GM03348 (cell line): ENCODE measurements at places on chromosomes 11 and 22.

GRCh38 chr22:42300259-42301076 lies 30.0 kb upstream of the TCF20 start:
- DNase-seq: no peak

GRCh38 chr11:29019960-29020683 lies 911.9 kb downstream of the METTL15 start:
- DNase-seq: no peak

DNA sequence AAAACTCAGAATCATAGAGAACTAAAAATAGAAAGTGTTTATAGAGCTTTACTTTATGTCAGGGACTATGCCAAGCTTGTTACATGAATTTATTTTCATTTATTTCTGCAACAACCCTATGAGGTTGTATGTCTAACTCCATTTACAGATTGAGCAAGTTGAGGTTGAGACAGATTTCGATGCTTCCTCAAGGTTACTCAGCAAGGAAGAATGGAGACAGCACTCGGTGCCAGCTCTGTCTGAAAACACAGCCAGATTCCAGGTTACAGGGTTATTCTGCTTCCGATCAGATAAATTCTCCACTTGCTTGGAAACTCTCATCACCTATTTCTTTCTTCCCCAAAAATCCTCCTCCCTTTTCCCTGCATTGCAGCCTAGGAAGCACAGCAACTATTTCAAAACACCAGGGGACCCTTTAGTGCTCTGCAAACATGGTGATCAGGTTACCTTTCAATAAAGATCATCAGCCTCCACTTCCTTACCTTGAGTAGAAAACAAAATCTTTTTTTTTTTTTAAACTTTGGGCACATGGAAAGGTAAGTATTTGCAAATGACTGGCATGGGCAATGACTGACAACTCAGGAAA lies 7.0 kb downstream of the MMP3 start:
- peak; percentile 70 for DNase-seq

DNA sequence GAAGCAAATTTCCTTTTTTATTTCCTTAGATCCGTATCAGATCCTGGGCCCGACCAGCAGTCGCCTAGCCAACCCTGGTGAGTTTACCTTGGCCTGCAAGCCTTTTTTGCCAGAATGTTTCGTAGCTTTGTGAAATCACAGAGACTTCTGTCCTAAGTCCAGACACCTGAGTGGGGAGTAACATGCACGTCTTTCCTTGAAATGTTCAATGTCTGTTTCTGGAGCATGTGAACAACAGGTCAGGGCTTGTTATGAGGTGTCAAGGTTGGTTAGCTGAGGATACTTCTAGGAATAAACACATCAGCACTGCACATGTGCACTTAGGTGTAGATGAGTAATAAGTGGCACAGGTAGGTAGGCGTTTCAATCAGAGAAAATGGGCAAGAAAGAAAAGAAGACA lies 58.0 kb downstream of the KCNJ1 start:
- no peak for DNase-seq

- DNase-seq: no peak
These were observed 399.5 kb downstream of the ETS1 start for GRCh38 chr11:128187835-128188234.

- peak; percentile 34 for DNase-seq
These were observed 1.2 kb downstream of the PRG3 start for GRCh38 chr11:57379732-57380131.

GRCh38 chr11:116339306-116340098 lies 433.3 kb downstream of the BUD13 start:
- no peak for DNase-seq

DNA sequence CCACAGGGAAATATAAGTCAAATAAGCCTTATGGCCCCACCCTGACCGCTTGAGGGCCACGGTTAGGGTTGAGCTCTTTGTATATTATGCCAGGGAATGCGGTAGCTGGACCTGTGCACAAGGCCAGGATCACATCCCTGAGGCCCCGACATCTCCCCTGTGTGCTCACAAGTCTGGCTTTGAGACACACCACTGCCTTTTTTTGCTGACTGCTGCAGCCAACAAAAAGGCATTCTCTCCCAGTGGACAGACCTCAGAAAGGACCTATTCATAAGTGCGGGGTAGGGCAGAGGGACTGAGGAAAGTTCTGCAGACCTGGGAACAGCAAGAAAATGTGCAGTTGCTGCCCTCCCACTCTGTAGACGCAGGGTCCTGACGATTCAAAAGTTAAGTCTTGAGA lies 3.4 kb upstream of the SIDT2 start:
- DNase-seq: no peak

DNA sequence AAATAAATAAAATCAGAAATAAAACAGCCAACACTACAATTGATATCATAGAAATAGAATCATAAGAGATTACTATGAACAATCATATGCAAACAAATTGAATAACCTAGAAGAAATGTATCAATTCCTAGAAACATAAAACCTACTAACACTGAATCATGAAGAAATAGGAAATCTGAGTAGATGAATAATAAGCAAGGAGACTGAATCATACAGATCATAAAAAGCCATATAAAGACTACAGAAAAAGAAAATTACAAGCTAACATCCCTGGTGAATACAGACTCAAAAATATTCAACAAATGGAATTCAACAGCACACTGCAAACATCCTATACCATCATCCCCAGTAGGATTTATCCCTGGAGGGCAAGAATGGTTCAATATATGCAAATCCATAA lies 135.6 kb downstream of the SBF2 start:
- DNase-seq: no peak

DNA sequence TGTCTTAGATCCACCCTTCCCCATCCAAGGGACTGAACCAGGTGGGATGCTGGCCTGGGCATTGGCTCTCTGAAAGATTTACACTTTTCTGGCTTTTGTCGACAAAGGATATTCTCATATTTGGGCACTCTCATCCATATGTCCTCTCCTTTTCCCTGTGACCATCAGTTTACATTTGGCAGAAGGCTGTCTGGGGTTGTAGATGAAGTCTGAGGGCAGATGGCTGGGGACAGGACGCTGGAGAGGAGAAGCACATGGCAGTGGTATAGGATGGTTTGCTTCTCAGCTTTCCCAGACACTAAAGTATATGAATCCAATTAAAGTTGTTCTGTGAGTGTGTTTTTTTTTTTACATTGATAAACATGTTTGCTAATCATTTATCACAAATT lies 757.5 kb downstream of the NTM start:
- DNase-seq: no peak

GRCh38 chr22:42547562-42547961 lies 6.2 kb upstream of the SERHL2 start:
- no peak for DNase-seq

DNA sequence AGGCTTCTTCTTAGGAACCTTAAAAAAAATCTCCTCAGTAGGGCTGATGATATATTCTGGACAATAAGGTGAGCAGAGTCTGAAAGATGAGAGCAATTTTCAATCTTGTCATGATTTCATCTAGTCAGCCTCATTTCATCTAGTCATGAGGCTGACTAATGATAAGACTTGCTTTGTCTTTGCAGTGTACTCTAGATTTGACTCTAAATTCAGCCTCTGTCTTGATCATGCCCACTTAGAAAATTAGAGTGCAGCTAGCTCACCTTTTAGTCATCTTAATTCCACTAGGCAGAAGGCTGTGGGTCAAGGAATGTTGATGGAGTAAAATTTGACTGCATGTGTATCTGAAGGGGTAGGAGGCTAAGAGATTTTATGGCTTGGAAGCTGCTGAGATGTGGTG lies 5.5 kb downstream of the EHF start:
- no peak for DNase-seq

- no peak for DNase-seq
These were observed 516.0 kb upstream of the CHORDC1 start for GRCh38 chr11:90738799-90739198.

DNA sequence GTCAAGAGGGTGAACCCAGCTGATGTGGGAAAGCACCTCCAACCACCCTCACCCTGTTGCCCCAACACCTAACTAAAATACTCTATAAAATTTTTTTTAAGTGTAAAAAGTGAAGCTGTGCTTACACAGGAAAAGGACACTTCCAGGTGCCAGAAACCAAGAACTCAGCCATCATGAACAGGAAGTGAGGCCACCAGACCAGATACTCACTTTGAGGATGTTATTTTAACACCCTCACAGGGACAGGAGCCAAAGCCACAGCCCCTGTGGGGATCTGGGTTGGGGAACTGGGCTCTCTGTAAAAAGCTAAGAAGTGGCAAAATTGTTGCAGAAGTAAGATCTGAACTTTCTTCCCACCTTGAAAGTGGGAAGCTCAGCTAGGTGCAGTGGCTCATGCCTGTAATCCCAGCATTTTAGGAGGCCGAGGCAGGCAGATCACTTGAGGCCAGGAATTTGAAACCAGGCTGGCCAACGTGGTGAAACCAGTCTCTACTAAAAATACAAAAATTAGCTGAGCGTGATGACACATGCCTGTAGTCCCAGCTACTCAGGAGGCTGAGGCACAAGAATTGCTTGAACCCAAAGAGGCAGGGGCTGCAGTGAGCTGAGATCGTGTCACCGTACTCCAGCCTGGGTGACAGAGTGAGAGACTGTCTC lies 3.8 kb downstream of the RSPH14 start:
- no peak for DNase-seq

DNA sequence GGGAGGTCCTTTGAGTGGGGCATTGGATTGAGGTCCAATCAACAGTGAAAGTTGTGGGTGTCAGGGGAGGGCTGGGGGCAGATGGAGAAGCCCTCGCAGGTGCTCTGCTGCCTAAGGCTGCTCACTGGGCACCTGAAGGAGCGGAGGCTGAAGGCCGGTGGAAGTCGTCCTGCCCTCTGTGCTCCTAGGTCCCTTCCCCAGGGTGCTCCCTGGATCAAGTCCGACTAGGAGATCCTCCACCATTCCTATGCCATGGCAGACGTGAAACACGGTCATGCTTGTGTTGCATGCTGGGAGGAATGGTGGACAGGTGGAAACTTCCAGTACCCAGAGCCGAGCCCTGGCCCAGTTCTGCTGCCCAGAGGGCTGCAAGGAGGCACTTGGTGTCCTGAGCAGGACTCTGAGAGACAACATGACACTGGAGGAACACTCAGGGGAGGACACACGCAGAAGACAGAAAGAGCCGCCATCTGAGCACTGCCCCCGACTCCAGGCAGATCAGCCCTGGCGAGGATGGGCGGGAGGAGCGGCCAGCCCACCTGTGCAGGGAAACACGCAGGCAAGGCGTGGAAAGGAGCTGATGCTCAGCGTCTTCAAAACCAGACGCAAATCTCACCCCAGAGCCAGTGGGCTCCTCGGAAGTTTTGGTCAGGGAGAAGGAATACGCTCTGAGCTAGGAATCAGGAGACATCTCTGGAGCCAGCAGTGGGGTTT lies 786.8 kb downstream of the BRD1 start:
- DNase-seq: no peak

DNA sequence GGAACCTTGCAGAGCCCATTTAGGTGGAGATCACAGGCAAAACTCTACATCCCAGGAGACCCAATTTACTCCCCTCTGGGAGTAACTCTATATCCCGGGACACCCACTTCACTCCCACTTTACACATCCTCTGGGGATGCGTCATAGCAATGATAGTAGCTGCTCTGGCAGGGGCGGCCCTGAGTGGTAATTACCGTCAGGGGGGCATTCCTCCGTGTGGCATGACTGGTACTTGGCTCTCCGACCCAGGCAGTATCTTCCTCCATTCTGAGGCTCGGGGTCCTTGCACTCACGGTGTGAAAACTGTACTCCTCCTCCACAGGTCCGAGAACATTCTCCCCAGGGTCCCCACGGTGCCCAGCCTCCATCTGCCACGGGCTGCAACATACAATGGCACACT lies 17.2 kb downstream of the ADAMTS8 start:
- no peak for DNase-seq

- no peak for DNase-seq
These were observed 181.6 kb downstream of the MSANTD4 start for GRCh38 chr11:105840391-105840790.

GRCh38 chr22:43094085-43094484 lies 4.9 kb upstream of the TTLL1 start:
- no peak for DNase-seq

GRCh38 chr11:32884770-32885384 lies 7.7 kb upstream of the QSER1 start:
- peak; percentile 21 for DNase-seq

DNA sequence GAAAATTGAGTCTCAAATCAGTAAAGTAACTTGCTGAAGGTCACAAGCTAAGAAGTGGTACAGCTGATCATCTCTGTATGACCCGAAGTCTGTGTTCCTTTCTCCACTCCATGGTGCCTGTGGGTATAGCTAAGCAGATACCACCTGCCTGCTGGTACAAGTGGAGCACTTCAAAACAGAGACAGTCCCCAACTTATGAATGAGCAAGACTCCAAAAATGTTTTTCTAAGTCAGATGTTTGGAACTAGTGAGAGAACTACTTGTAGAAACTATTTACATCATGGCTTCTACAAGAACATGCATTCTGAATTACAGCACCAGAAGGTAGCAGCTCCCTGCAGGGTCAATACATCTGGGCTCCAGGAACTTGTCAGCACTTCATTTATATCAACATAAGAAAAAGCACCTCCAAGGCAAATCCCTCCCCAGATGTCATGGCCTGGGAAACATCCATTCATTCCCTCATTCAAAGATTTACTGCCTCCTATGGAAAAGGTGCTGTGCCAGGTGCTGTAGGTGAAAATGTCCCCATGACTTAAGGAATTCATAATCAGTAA lies 94.7 kb downstream of the SERGEF start:
- no peak for DNase-seq

GRCh38 chr11:121881806-121882205 lies 234.2 kb downstream of the BLID start:
- peak; percentile 53 for DNase-seq

- DNase-seq: no peak
These were observed 11.3 kb upstream of the C11orf96 start for GRCh38 chr11:43930868-43931716.

DNA sequence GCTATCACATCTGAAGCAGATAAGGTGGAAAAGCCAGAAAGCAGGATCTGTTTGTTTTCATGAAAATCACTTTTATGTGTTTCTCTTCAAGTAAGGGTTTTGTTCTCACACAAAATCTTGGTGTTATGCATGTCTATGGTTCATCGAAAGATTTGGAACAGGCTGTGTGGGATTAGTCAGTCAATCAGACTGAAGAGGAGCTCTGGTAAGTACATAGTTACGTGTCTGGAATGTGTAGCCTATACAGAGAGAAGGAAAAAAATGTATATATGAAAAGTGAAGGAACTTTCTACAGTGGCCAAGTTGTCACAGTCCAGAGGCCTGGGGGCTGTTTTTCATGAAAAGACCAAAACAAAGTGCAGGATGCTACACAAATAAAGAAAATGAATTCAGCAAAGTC lies 156.7 kb downstream of the CNTN5 start:
- no peak for DNase-seq

DNA sequence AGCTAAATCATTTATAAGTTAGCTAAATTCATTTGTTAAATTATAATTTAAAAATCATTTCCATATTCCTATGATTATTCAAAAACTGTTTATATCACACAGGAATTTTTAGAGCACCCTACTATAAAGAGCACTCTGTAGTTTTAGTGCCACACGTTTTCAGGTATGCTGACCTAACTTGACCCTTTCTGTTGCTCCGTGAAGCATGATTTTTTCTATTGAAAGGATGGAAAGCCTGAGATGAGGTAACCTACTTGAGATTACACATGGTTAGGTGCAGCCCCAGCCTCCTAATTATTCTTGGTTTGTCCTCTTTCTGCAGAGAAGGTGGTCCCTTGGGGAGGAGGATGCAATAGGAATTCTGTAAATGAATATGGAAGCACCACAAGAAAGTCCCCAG lies 72.6 kb downstream of the PPFIBP2 start:
- no peak for DNase-seq
